Motor neuron (in vitro differentiated cells): ENCODE measurements at places on chromosomes 7 and 10. TPM values are rescaled to one million over a fixed set of nuclear protein-coding genes. Genes with fewer than 3 reads are reported as not detected.

GRCh38 chr7:2621948-2622640, 9.7 kb upstream of the TTYH3 start:
- ATAC-seq = no peak

DGKB gene
- 0.36 and 0.43 TPM in 2 replicates for total RNA-seq

TMEM213 gene
- total RNA-seq = 0.13 and 0.14 TPM in 2 replicates

CCDC172 gene
- total RNA-seq = 0.19 TPM in 1 of 2 replicates, not detected in the other

- no peak for ATAC-seq
Observed at GRCh38 chr7:117896339-117896738, 23.1 kb upstream of the CTTNBP2 start.

DNA sequence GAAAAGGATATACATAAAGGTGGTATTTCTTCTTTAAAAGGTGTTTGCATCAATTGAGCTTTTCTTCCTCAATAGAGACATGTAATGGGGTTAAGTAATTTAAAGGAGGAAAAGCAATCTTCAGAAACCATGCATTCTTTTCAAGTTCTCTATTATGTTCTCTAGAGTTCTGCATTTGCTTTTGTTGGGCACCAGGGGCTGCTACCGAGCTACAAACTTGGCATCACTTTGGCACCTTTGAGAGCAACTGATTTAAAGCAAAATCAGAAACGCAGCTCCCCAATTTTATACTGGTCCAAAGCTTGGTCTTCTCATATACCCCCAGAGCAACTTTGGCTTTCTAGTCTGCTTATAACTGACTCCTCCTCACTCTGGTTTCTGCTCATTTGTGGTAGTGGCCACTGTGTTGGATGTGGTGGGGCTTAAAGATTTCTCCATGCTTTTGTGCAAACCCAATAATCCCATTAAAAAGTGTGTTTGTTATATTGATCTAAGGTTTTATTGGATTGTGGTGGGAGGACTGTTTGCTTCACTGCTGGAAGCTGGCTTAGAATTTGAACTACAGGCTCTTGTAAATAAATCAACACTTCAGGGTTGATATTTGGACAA, 712.1 kb downstream of the PHTF2 start:
- no peak for ATAC-seq

GRCh38 chr10:7343040-7343439, 67.8 kb downstream of the SFMBT2 start:
- no peak for ATAC-seq

- ATAC-seq = no peak
Observed at GRCh38 chr7:116447436-116447835, 52.1 kb upstream of the CAV2 start.

GRCh38 chr7:27064159-27064558, 31.6 kb downstream of the HOXA1 start:
- ATAC-seq = no peak

DNA sequence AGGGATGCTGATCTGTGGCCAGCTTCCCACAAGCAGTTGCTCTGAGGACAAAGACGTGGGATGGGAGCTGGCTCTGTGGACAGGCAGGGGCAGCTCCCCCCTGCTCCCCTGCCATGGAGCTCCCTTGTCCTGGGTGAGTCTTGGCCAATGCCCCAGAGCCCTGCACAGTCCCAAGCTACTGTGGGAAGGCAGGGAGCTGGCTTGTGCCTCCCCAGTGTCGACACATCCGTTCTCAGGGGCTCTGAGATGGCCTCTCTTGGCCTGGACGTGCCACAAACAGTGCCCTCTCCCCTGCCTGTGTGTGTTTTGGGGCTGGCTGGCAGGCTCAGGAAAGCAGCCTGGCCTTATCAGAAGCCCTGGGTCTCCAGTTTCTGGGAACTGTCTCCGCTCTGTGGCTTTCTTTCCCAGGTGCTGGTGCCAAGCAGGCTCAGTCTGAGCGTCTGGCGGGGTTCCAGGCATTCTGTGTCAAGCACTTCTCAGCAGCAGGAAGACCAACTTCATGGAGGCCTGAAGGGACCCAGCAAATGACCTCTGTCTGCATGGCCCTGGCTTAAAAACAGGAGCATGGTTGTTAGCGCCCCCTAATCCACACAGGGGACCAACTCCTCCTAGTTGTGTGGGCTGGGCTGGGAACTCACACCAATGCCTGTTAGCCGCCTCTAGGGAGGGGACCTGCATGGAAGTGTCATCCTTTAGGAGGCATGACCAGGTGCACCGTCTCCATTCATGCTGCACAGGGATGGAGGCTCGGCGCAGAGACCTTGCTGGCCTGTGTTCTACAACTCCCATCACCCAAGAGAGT, 375.2 kb downstream of the RPS24 start:
- ATAC-seq = no peak

DNA sequence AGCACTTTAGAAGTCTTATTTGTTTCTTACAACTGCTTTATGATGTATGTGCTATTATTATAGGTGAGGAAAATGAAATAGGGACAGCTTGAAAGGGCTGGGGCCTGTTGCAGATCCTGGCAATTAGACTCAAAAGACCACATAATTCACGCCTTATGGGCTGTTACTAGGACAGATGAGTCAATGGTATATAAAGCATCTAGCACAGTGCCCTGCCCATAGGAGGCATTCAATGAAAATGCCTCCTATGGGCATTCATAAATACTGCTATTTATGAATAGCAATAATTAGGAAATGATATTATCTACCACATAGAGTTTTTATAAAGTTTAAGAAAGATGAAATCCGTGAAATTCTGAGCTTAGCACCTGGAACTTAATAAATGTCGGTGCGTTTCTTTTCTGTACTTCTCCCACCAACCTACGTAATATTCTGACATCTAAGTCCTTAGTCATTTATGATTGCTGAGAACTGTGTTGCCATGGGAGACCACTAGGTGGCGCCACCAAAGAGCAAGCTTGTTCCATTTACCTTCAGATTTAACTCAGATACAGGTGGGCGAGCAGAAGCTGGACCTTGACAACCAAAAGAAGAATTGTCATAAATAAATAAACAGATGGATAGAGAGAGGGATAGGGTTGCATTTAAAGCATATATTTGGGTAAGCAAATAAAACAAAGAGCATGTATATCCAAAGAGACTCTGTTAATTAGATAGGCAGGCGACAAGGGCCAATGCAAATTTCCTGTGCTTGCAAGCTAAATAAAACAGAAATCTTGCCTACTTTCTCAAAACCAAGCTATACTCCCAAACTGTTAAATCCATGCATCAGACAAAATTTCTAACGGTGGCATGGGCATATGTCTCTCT, 699.9 kb downstream of the INHBA start:
- ATAC-seq = no peak

UBN2 gene
- total RNA-seq = 21.2 and 24.8 TPM in 2 replicates

GRCh38 chr10:78474743-78475142, 441.1 kb downstream of the RPS24 start:
- ATAC-seq = no peak

IFIT1B gene
- total RNA-seq = 0.51 and 0.65 TPM in 2 replicates

GRCh38 chr7:151045967-151046366, 2.4 kb upstream of the ASIC3 start:
- ATAC-seq = no peak

DNA sequence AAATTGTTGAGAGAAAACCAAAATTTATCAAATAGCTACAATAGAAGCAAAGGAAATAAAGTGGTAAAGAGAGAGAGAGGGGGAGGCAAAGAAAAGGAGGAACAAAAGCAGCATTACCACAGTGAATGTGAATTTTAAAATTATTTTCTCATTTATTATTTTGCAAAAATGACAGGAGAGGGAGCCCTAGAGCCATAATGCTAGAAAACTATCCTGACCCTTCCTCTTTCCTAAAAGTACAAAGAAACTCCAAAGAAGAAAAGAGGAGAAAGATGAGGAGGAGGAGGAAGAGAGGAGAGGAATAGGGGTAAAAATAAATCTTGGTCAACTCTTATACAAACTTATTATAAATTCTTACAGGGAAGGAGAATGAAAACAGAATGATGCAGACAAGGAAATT, 921.5 kb downstream of the NRG3 start:
- no peak for ATAC-seq

ZNF467 gene
- total RNA-seq = 5.3 and 6.0 TPM in 2 replicates

RADIL gene
- total RNA-seq = 4.0 and 4.6 TPM in 2 replicates

BZW2 gene
- 134 and 137 TPM in 2 replicates for total RNA-seq

CLRN3 gene
- not detected in 2 replicates for total RNA-seq

DNA sequence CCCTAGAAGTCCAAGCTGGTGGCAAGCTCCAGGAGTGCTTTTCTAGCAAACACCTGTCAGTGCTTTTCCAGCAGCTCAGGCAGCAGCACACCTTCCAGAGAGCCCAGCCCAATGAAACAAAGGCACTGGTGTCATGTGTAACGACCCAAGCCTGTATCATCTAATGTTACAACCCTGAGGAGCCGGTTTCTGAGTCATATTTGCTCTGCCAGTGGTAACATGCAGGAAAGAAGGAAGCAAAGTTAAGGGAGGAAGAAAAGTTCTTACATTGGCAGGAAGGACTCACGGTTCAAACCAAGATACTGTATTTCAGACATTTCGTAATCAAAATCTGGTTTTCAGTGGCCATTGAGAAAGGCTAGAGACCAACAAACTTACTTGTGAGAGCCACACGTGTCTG, at the start of gene ANKRD22:
Gene ANKRD22 (minus strand): TSS at position 139 of the 400 bp plus-strand sequence. CDS start 237 bp downstream, outside the sequence.
- no peak for ATAC-seq

- ATAC-seq = no peak
Observed at GRCh38 chr10:48774416-48775205, 89.9 kb downstream of the WDFY4 start.

DNA sequence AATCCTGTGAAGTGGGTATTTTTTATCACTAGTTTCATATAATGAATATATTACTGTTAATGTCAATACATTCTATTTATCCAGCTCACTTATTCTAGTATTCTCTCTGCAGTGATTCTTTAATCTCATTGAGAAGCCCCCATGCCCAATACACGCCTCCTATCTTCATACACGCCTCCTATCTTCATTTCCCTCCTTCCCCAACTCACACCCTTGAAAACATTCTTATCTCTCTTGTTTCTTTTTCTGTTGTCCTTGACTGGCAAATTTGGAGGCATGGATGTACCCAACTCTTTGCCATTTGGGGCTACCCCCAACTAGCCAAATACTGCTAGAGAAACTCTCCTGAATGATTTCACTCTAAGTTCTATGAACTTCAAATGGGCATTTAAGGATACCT, 40.5 kb downstream of the ST8SIA6 start:
- no peak for ATAC-seq

OR2A5 gene
- total RNA-seq = 0.13 and 0.18 TPM in 2 replicates

- ATAC-seq = no peak
Observed at GRCh38 chr7:28986028-28986764, 28.1 kb upstream of the TRIL start.

DNA sequence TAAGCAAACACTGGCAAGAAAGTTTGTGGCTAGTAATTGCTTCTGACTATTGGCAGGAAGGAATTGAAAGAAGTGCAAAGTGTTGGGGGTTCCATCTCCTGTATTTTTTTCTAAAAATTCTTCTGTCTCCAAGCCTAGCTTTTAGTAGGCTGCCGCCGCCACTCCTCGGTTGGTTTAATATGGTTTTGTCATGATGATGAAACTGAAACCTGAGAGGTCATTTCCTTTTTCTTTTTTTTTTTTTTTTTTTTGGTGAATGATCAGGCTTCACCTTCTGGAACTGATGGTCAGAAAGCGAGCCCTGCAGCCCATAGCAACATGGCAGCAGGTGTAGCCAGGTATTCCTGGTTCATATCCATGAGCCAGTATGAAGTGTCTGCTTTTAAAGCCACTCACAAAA, 75.3 kb upstream of the AGBL3 start:
- ATAC-seq = no peak

DNA sequence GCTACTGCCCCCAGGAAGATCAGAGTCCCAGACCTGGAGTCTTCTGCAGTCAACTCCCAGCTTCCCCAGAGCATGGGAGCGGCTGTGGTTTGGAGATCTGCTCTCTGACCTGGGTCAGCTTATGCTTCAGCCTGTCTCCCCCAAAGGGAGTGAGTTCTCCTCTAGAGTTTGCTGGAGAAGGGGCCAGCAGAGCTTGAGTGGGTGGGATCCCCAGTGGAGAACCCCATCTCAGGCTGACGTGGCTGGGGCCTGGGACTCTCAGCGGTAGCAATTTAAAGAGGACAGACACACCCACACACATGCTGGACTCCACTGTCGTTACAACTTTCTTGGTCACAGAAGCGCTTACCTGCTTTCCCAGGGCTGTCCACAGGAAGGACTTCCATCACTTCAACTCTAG, 6.3 kb downstream of the UNC5B start:
- ATAC-seq = no peak

DNA sequence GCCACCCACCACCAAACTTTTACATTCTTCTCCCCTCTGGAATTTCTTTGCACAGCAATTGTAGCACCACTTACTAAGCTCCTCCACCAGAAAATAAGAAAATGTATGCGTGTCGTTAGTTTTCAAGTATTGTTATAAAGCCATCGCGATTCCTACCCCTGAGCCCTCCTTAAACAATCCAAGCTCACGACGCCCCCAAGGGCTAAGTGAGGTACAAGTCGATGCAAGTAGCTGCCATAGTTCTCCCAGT, 1.3 kb downstream of the FRAT2 start:
- peak; percentile 16 for ATAC-seq

GRCh38 chr7:135117096-135117495, 30.8 kb upstream of the TMEM140 start:
- no peak for ATAC-seq

DNA sequence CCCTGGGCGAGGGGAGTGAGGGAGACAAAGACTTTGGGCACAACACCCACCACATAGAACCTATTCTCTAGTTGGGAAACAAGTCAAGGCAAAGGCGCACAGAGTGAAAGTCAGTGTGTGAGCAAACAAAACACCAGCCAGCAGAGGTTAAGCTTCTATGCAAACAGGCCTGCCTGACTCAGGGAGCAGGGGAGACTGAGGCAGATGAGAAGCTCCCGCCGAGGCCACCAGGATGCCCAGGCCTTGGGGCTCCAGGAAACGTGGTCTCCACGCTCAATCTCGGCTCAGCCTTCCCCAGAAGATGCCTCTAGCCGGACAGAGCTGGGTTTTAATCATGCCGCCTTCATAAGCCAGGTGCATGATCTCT, 74.1 kb upstream of the KCNMA1 start:
- peak; percentile 8 for ATAC-seq

- ATAC-seq = no peak
Observed at GRCh38 chr10:57959318-57960006, 308.2 kb downstream of the IPMK start.

- no peak for ATAC-seq
Observed at GRCh38 chr10:33882996-33883395, 548.5 kb upstream of the NRP1 start.

FOXI2 gene
- total RNA-seq = 1.0 TPM in 1 of 2 replicates, not detected in the other

- no peak for ATAC-seq
Observed at GRCh38 chr7:16744518-16745250, 8.9 kb upstream of the TSPAN13 start.

DNA sequence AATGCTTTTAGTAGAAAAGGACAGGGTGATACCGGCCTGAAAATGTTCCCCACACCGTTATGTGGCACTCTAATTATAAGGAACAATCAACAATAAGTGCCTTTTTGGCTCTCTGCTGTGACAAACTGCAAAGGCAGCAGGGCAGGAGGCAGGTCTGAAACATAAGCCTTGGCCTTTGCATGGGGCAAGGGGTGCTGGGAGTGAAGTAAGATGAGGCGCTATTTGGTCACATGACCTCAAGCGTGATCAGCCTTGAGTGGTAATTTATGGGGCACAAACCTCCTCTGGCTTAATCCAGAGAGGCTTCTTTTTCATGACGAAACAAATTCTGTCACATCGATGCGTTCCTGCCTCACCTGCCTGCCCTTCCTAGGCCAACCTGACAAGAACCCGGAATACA, 202.7 kb downstream of the TAX1BP1 start:
- ATAC-seq = no peak

GRCh38 chr10:64075604-64076003, 554.4 kb downstream of the REEP3 start:
- no peak for ATAC-seq

- no peak for ATAC-seq
Observed at GRCh38 chr7:105178177-105178576, 164.2 kb downstream of the KMT2E start.

APBB1IP gene
- total RNA-seq = 0.28 and 0.53 TPM in 2 replicates

POU6F2 gene
- total RNA-seq = 6.9 and 9.4 TPM in 2 replicates

LDB3 gene
- total RNA-seq = 0.38 and 0.87 TPM in 2 replicates
